Spleen (tissue), 13 donors: ENCODE measurements at places on chromosomes 2 and 18. TPM values are rescaled to one million over a fixed set of nuclear protein-coding genes. Genes with fewer than 3 reads are reported as not detected.

GRCh38 chr2:50789741-50790140, 242.2 kb downstream of the NRXN1 start:
- no peak overlapping the region for H3K4me3 ChIP-seq
- H3K27me3 ChIP-seq: no peaks in the 10 kb centered on the region
- H3K36me3 ChIP-seq: no peaks in the 10 kb centered on the region
- no peak overlapping the region for H3K27ac ChIP-seq
- DNase-seq: no peak

DNA sequence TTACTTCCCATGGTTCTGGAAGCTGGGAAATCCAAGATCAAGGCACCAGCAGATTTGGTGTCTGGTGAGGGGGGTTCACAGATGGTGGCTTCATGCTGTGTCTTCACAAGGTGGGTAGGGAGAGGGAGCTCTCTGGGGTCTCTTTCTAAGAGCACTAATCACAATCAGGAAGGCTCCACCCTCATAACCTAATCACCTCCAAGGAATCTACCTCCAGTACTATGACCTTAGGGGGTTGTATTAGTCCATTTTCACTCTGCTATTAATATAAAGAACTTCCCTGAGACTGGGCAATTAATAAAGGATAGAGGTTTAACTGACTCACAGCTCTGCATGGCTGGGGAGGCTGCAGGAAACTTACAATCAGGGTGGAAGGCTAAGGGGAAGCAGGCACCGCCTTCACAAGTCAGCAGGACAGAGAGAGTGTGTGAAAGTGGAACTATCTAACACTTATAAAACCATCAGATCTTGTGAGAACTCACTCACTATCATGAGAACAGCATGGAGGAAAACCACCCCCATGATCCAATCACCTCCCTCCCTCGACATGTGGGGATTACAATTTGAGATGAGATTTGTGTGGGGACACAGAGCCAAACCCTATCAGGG, 17.6 kb downstream of the TBC1D8 start:
- no peak for DNase-seq
- H3K4me1 ChIP-seq: no peaks in the 10 kb centered on the region
- no peaks in the 10 kb centered on the region for H3K36me3 ChIP-seq

- no peak for DNase-seq
- H3K27ac ChIP-seq: no peak overlapping the region
- H3K27me3 ChIP-seq: no peaks in the 10 kb centered on the region
- no peak overlapping the region for H3K4me3 ChIP-seq
These were observed 463.5 kb upstream of the NETO1 start for GRCh38 chr18:73331212-73331772.

- no peak for DNase-seq
- no peak overlapping the region for H3K27ac ChIP-seq
- H3K27me3 ChIP-seq: no peaks in the 10 kb centered on the region
- H3K4me3 ChIP-seq: no peak overlapping the region
- peaks cover 6% of the 10 kb centered on the region for H3K4me1 ChIP-seq
These were observed 274.8 kb downstream of the SS18 start for GRCh38 chr18:25815659-25816058.

GRCh38 chr18:75475228-75475627, 47.7 kb upstream of the SMIM21 start:
- H3K27me3 ChIP-seq: no peaks in the 10 kb centered on the region
- no peak overlapping the region for H3K4me3 ChIP-seq
- no peaks in the 10 kb centered on the region for H3K36me3 ChIP-seq

- H3K4me1 ChIP-seq: no peaks in the 10 kb centered on the region
- H3K27me3 ChIP-seq: no peaks in the 10 kb centered on the region
- no peak overlapping the region for H3K27ac ChIP-seq
- H3K36me3 ChIP-seq: peaks cover 92% of the 10 kb centered on the region
These were observed 132.3 kb upstream of the PGAP1 start for GRCh38 chr2:197058777-197059300.

- H3K4me1 ChIP-seq: peaks cover 35% of the 10 kb centered on the region
- H3K4me3 ChIP-seq: no peak overlapping the region
- peaks cover 21% of the 10 kb centered on the region for H3K36me3 ChIP-seq
- DNase-seq: no peak
- H3K27me3 ChIP-seq: no peaks in the 10 kb centered on the region
These were observed 1.1 kb upstream of the PREB start for GRCh38 chr2:27135478-27135955.

SERPINB11 gene
- not detected for total RNA-seq

ATP6V1B1 gene
- not detected for total RNA-seq

DCC gene
- 0.28 TPM for total RNA-seq

ANXA4 gene
- total RNA-seq: 29.8 TPM
